ENCODE measurements at places on chromosomes 2 and 18. TPM values are rescaled to one million over a fixed set of nuclear protein-coding genes. Genes with fewer than 3 reads are reported as not detected.

DNA sequence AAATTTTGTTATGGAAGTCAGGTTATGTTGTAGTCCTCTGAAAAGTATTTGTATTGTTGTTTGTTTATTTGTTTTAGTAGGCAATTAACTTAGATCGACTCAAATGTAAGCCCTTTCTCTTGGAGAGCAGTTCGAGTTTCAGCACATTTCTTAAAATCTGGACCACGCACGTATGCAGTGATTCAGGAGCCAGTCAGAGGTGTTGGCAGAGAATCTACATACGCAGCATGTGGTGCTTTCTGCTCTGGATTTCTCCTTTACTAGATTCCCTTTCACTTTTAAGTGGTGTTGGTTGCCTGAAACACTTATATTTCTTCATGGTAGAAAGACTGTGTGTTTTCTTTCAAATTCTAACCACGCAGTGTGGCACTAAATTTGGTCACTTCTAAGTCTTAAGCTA is 773.9 kb upstream of the LRATD1 start:
- no peak overlapping the region for H3K4me3 ChIP-seq
- H3K27me3 ChIP-seq, result no peaks in the 10 kb centered on the region
- H3K27ac ChIP-seq, result no peak overlapping the region

DNA sequence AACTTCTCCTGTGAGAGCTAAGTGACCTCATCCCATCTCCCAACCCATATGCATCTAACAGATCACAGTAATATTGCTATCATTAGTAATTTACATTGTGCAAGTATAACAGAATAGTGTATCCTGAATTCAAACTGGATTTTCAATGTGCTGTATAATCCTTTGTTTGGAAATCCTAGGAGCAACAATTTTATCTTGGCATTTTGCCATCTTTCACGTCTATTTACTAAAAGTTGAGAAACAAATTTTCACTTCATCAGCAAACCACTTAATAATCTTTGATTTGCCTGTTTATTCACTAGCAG is 3.8 kb downstream of the HNRNPLL start:
- H3K36me3 ChIP-seq, result peaks cover 38% of the 10 kb centered on the region
- H3K27me3 ChIP-seq, result no peaks in the 10 kb centered on the region
- H3K4me1 ChIP-seq, result peaks cover 51% of the 10 kb centered on the region
- H3K27ac ChIP-seq, result no peak overlapping the region
- DNase-seq, result no peak

- H3K4me3 ChIP-seq, result no peak overlapping the region
- H3K27me3 ChIP-seq, result peaks cover 30% of the 10 kb centered on the region
- no peak overlapping the region for H3K27ac ChIP-seq
- no peaks in the 10 kb centered on the region for H3K4me1 ChIP-seq
- no peak for DNase-seq
- H3K36me3 ChIP-seq, result no peaks in the 10 kb centered on the region
Observed at GRCh38 chr2:169294001-169294675, 68.2 kb downstream of the LRP2 start.

GRCh38 chr2:71507476-71507875 is 54.1 kb downstream of the DYSF start:
- no peak for DNase-seq
- H3K4me3 ChIP-seq, result no peak overlapping the region
- no peaks in the 10 kb centered on the region for H3K27me3 ChIP-seq
- H3K36me3 ChIP-seq, result no peaks in the 10 kb centered on the region
- H3K4me1 ChIP-seq, result peaks cover 11% of the 10 kb centered on the region

GRCh38 chr2:231395188-231396057 is at the start of gene B3GNT7:
B3GNT7 (plus strand) TSS chr2:231395710; CDS start chr2:231395804, 94 bp downstream.
- peaks cover 28% of the 10 kb centered on the region for H3K36me3 ChIP-seq
- peak; percentile 47 for DNase-seq

DNA sequence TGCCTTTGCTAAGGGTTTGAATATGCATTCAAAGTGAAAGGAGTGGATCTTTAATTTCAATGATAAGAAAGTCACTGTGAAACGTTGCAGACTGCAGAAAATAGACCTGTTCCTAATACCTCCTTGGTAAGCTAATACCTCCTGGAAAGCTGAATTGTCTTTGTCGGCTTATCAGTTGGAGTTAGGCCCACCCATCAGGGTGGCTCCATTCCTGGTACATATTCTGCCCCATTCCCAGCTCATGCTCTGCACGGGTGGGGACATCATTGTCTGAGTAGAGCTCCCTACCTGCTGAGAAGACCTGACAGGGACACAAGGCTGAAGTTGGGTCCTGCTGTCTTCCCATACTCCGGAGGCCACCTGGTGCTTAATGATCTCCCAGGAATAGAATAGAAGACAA is 203.3 kb downstream of the EN1 start:
- no peaks in the 10 kb centered on the region for H3K36me3 ChIP-seq
- DNase-seq, result no peak
- H3K27me3 ChIP-seq, result no peaks in the 10 kb centered on the region
- no peak overlapping the region for H3K4me3 ChIP-seq

- H3K4me3 ChIP-seq, result no peak overlapping the region
- H3K27me3 ChIP-seq, result no peaks in the 10 kb centered on the region
- H3K36me3 ChIP-seq, result no peaks in the 10 kb centered on the region
Observed at GRCh38 chr2:111632661-111633060, 251.3 kb downstream of the ANAPC1 start.

DNA sequence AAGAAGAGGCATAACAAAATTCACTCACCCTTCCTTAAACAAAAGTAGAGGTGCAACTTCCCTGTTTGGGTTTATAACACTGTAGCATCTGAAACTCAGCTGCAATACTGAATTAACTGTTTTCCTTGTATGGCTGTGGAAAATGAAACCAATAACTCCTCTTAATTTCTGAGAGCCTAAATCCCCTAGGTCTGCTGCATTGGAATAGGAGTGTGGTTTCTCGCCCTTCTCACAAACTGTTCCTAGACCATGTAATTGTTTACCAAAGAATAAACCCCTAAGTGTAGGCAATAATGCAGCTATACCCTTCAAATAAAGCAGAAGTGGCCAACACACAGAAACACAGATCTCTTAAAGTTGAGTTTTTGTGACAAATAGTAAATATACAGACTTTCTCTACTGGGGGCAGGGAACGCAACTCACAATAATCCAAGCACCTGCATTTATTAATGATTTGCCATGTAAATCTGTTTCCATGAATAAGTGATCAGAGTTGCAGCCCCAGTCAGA is 52.0 kb downstream of the RASGRP3 start:
- H3K4me3 ChIP-seq, result no peak overlapping the region
- DNase-seq, result no peak
- H3K4me1 ChIP-seq, result no peaks in the 10 kb centered on the region
- H3K27ac ChIP-seq, result no peak overlapping the region
- H3K27me3 ChIP-seq, result no peaks in the 10 kb centered on the region

GRCh38 chr2:16123856-16124780 is 183.8 kb downstream of the MYCN start:
- H3K4me3 ChIP-seq, result no peak overlapping the region
- DNase-seq, result no peak
- H3K27me3 ChIP-seq, result no peaks in the 10 kb centered on the region
- no peak overlapping the region for H3K27ac ChIP-seq
- H3K36me3 ChIP-seq, result no peaks in the 10 kb centered on the region
- peaks cover 30% of the 10 kb centered on the region for H3K4me1 ChIP-seq

DNA sequence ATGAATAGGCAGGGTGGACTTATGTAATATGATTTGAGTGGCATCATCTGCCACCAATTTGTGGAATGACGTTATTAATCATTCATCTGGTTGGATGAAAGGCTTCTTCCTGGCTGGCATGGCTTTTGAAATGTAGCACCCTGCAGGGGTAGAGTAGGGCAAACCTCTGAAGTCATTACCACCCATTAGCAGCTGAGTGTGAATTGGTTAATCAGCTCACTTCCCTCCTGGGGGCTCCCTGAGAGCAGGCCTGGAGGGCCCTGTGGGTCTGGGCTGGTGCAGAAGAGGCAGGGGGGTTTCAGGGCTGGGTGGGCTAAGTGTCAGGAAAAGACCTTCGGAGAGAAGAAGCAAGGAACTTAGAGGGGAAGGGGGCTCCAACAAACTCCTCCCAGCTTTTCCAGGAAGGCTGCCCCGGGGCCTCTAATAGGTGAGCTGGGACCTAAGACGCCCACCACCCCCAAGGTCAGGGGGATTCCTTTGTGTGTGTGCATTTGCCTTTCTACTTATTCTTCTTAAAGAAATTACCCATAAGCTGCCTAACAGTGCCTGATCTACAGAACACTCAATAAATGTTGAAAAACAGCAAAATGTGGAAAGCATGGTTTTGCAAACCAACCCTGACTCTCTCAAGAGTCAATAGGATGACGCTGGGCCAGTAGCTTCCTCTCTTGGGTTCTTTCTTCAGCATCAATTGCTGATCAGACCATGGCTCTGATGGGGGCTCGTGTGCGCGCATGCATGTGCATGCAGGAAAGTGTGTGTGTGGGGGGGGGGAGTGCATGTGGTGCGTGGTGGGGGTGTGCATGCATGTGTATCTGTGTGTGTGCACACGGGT is 49.7 kb upstream of the ZNF516 start:
- no peak overlapping the region for H3K4me3 ChIP-seq
- DNase-seq, result no peak
- no peak overlapping the region for H3K27ac ChIP-seq
- peaks cover 47% of the 10 kb centered on the region for H3K27me3 ChIP-seq

The IL1R1 gene
- total RNA-seq, result 8.7 TPM

The CRYGC gene
- total RNA-seq, result not detected

The GALNT14 gene
- total RNA-seq, result 61.9 TPM

The HOXD13 gene
- not detected for total RNA-seq

The SLC23A3 gene
- 4.4 TPM for total RNA-seq

The NEU2 gene
- not detected for total RNA-seq

The PXDN gene
- total RNA-seq, result not detected

The AAK1 gene
- 46.7 TPM for total RNA-seq

The IL1RL1 gene
- total RNA-seq, result not detected

The VSNL1 gene
- not detected for total RNA-seq
